ENCODE measurements at places on chromosomes 5 and 9.

- DNase-seq: no peak
These were observed 39.4 kb downstream of the RUSC2 start for GRCh38 chr9:35529161-35529823.

- no peak for DNase-seq
These were observed 15.6 kb downstream of the CIZ1 start for GRCh38 chr9:128175726-128176125.

GRCh38 chr9:135814421-135815095, 92.8 kb downstream of the CAMSAP1 start:
- no peak for DNase-seq

GRCh38 chr9:136848393-136849037, 694 bp upstream of the PHPT1 start:
- peak; percentile 57 for DNase-seq

- peak; percentile 80 for DNase-seq
These were observed at the start of gene DPP7 for GRCh38 chr9:137114613-137115393. Gene DPP7 (minus strand): TSS chr9:137114733. CDS start chr9:137114713, 20 bp downstream.

GRCh38 chr9:32424616-32425015, 40.2 kb downstream of the ACO1 start:
- no peak for DNase-seq

GRCh38 chr9:89426384-89426961, 71.4 kb downstream of the SEMA4D start:
- DNase-seq: no peak

DNA sequence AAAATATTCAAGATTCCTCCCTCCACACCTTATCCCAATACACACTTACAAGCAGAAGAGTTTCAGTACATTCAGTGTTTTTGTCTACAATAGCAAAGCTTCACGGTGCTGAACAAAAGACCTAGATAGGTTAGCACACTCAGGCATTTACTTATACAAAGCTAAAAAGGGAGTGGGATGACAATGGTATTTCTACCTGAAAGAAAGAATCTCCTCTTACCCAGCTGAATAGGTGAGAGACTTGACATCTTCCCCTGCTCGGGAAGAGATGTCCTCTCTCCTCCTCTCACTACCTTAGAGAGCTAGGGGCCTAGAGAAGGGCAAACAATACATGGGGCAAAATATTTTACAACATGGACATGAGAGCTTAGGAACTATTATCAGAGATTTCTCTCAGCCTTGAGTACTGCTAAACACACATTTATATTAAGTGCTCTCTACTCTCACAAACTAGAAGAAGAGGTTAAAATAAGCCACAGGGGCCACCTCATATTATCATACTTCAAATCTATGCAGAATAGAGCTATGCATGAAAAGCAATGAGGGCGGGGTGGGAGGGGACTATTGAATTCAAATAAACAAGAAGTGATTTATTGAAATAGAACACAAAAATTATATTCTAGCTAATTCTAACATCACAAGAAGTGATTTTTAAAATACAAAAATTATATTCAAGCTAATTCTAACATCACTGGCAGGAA, 38.6 kb upstream of the RNF38 start:
- no peak for DNase-seq

DNA sequence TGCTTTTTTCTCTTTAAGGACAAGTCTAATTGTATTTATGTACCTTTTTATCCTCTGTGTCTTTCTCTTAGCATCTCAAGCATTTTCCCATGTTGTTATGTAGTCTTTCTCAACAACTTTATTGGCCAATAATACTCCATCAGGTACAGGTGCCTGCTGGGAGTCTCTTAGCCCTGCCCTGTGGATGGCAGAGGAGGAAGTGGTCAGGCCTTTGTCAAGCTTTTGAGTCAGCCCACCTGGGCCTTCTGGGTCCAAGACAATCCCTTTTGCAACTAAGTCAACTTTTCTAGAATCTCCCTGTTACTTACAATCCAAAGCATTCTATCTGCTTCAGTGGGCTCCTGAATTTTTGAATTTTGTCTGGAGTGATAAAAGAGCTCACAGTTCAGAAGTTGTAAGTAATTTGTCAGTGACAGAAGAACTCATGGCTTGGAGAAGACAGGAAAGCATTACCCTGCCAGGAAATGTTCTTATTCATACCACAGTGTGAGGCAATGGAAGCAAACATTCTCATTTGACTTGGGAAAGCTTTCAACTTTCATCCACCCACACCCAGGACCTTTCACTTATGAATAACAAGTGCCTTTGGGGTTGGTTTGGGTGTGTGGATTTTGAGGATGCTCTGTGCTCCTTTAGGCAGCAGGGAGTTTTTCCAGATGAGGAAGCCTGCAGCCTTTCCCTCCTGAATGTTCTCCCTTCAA, 200.0 kb upstream of the S1PR3 start:
- no peak for DNase-seq

- DNase-seq: no peak
These were observed 183.1 kb downstream of the PARP8 start for GRCh38 chr5:50849554-50849953.

GRCh38 chr5:174729075-174729680, 4.8 kb downstream of the MSX2 start:
- no peak for DNase-seq

DNA sequence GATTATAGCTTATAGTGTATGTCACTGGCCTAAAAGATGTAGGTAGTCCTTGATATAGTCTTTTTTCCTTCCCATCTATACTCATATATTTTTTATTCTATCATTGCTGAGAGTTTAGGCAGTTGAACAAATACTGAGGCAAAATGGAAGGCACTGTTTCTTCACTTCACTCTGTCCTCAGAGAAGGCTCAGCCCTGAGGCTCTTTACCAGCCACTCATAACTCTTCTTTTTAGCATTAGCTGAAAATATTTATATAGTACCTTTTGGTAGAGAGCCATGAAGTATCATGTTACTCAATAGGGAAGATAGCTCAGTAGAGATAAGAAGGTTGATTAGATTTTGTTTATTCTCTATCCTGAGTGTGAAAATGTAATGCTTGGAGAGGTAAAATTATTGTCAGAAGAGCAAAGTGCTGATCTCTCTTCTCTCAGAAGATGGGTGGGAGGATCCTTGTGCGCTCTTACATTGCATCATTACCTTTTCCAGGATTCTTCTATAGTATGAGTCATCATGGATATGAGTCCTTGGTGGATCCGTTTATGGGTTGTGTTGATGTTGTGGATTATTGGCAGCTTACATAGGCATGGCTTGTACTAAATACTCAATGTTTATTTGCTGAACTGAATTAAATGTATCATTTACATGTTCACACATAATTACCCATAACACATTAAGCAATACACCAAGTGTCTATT, 88.1 kb downstream of the ANXA1 start:
- no peak for DNase-seq

DNA sequence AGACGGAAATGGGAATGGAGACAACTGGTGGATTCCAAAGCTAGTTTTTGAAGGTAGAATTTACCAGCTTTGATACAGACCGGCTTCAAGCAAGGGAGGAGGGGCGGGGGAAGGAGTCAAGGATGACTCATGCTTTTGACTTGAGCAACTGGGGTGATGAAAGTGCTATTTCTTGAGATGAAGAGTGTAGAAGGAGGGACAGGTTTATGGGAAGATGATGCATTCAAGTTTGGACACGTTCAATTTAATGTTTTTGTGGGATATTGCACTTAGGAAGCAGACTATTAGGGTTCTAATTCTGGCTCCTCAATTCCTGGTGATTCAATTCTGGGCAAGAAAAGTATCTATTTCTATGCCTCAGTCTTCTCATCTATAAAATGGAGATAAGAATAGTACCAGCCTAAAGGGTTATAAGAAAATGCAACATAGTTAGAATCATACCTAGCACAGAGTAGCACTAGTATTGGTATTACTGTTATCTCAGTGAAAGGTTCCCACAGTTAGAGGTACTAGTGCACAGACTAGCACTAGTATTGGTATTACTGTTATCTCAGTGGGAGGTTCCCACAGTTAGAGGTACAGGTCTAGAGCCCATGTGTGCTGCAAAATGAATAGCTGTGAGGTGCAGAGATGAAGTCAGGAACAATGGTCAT, 4.6 kb downstream of the NIPAL4 start:
- no peak for DNase-seq

DNA sequence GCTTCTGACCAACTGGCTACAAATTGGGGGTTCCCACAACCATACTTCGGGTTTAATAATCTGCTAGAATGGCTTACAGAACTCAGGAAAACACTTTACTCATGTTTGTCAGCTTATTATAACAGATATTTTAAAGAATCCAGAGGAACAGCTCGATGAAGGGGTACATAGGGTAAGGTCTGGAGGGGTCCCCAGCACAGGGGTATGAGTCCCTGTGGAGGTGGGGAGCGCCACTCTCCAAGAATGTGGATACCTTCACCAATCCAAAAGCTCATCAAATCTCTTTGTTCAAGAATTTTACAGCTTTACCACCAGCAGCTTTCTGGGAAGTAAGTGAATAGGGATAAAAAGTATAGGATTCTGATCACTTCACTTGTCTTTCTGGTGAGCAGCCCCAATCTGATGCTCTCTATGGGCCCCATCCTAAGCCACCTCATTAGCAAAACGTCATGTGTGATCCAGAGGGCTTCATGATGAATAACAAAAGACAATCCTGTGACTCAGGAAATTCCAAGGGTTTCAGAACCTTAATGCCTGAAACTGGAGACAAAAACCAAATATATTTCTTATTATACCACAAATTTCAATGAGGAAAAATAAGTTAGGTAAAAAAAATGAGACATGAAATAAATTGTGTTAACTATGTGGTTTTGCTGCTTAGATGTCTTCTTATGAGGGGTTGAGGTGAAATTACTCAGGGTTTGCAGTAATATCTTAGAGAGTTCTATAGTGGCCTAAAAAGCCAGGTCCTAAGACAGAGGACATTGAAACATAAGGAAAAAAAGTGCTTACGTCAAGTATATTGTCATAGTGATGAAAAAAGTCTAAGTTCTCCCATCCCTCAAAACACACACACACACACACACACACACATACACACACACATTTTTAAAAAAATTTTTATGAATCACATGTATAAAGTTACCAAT, 290.5 kb downstream of the ANXA1 start:
- no peak for DNase-seq

GRCh38 chr5:136016945-136017530, 11.8 kb upstream of the TGFBI start:
- DNase-seq: no peak

DNA sequence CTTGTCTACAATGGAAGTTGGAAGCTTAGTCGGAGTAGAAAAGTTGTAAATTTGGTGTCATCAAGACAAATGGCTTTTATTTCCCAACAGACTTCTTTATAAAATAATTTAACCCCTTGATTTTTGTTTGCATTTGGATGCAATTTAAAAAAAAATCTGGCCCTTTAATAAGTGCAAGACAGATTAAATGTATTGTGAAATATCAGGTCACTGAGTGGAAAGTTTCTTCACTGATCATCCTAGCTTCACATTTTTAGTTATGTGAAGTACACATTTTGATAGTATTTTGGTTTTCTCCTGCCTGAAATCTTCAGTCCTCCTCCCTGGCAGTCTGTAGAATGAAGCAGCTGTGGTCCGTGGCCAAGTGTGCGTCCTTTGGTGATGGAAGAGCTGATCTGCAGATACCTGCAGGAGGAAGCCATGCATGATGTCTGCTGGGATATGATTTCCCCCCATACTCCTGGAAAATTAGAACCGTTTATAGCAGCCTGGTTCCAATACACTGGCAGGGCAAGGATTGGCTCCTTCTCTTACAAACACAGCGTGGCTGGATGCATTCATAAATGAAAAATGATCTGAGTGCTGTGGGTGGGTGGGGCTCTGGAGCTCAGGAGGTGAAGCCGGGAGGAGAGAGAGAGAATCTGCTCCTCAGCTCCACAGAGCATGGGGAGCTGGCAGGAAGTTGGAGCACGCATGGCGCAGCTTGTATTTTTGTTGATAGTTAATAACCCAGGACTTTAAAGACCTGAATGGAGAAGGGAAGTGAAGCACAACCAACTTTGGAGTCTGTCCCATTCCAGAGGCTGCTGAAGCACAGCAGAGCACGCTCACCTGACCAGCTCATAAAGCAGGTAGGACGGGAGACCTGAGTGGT, 238.4 kb downstream of the GOLPH3 start:
- DNase-seq: no peak

- no peak for DNase-seq
These were observed 259.0 kb upstream of the ADRA1B start for GRCh38 chr5:159657298-159657697.

DNA sequence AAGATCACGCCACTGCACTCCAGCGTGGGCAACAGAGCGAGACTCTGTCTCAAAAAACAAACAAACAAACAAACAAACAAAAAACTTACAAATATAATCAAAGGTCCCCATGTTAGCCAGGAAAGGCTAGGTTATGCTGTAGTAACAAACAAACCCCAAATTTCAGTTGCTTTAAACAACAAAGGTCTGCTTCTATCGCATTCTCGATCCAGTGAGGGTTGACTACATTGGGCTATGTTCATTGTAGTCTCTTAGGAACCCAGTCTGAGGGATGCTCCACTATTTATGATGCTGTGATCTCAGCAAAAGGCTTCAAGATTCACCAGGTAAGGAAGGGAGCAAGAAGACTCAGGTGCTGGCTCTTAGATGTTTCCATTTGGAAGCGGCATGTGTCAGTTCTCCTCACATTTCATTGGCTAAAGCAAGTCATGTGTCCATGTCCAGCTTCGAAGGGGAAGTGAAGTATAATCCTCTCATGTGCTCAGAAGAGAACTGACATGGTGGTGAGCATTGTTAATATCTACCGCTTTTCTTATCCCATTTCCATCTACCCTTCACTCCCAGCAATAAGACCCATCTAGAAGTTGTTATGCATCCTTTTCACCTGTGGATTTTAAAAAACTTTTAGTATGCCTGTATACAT, 26.5 kb upstream of the NEK6 start:
- no peak for DNase-seq

DNA sequence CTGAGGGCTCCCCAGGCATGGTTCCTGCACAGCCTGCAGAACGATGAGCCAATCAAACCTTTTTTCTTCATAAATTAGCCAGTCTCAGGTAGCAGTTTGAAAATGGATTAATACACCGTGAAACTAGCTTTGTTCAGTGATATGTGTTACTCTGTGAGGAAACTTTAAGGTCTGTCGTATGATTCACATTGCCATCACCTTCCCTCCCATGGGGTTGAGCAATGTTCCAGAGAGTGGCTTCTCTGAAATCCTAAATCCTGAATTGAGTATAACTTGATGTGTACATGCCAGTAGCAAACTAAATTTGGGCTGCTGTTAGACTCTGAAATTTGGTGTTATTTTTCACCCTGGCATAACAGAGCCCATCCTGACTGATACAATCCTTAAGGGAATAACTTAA, 866.4 kb upstream of the C9orf72 start:
- DNase-seq: no peak

DNA sequence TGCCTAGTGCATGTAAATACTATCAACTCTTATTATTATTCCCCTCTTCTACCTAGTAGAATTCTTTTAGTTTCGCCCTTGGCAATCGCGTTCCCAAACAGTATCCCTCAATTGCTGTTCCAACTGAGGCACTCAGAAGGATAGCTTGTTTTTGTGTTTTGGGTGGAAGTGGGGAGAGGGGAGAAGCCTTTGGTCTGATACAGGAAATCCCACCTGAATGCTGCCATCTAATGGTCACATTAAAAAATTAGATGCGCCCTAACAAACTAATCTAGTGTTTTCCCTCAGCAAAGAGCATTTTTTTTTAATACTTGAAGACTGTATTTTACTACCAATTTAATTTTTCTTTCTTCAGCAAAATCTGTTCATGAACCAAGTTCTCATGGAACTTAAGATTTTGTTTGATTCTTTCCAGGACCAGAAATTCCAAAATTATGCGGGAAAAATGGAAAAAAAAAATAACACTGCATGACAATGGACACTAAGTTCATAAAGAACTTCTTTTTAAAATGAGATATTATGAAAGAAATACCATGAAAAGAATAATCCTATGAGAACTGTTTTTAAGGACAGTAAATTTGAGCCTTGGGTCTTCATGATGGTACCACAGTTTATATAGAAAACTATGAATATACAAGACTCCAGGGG, 22.2 kb upstream of the GLDC start:
- no peak for DNase-seq

GRCh38 chr5:87122151-87122977, 145.3 kb upstream of the RASA1 start:
- DNase-seq: no peak

All from heart right ventricle (tissue), 16 donors.